ENCODE measurements at places on chromosomes 6 and 20.

- DNase-seq, result no peak
These were observed 70.1 kb downstream of the ISM1 start for GRCh38 chr20:13291157-13291556.

- no peak for DNase-seq
These were observed 327.0 kb downstream of the BMP2 start for GRCh38 chr20:7094438-7094997.

DNA sequence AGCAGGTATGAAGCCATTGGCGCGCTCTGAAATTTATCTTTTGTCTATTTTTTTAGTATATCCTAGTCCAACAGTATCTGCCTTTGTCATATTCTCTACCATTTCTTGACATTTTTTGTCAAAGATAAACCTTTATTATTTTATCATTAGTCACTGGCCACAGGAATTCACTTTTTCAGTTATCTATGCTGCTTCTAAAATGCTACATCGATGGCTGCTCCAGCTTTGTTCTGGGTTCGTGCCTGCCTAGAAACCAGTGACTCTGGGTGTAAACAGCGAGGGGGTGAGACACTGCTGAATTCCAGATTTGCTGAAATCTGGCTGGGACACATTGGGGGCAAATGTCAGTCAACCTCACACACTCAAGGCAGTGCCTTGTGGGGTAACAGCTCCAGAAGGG lies 193.4 kb downstream of the CDC5L start:
- DNase-seq, result no peak

DNA sequence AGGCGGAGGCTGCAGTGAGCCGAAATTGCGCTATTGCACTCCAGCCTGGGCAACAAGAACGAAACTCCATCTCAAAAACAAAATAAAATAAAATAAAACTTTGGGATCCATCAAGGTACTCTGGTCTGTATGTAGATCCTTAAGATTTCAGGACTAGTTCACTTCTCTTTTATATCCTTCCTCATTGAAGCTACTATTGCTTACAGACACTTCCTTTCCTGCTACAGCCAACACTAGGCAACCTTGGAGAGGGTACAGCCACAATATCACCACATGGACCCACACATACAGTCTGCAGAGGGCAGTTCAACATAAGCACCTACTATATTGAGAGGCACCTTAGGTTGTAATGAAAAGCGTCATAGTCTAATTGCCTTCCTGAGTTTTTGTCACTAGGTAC lies 113.3 kb downstream of the ATXN1 start:
- no peak for DNase-seq

DNA sequence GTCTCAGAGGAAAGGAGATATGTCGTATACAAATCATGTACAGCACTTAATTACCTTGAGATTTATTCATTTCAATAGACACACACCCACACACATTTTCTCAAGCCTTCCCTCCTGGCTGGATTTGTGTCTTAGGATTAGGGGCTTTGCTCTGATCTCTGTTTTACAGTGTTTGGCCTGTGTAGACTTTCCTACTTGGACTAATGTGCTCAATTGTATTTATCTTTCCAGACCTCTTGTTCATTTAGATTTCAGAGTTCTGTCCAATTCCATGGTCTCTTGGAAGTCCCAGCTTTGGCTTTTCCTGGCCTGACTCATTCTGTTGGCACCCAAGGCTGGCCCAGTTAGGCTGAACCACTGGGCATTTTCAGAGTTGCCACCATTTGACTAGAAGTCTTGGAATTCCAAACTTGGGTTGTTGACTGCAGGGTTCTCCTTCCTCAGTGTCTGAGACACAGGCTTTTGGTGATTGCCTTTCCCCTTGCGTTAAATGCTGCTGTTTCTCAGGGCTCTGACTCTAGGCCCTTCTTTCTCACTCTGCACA lies 8.9 kb upstream of the RFPL4B start:
- no peak for DNase-seq

- DNase-seq, result no peak
These were observed 440.1 kb upstream of the ADGRB3 start for GRCh38 chr6:68194846-68195478.

GRCh38 chr6:152364866-152365265 lies 272.3 kb downstream of the SYNE1 start:
- no peak for DNase-seq

GRCh38 chr20:51380401-51381385 lies 161.8 kb downstream of the NFATC2 start:
- no peak for DNase-seq

DNA sequence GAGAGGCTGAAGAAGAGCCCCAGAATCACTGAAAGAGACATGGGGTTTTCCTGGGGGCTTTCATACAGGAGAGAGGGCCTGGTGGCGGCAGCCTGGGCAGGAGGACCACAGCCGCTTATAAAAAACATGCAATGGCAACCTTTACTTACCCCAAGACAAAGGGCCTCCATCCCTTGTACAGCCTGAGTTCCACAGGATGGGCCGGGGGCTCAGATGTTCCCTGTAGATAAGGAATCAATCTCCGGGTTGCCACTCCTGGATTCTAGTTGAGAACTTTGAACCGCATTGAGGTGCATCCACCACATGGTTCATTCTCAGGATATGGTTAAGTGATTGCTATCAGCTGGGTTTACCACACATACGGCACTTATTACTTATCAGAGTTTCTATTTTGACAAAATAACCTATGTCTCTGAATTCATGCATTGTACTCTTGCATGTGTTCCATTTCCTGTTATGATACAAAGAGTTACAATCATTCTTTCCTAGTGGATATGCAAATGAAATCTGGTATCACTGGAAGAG lies 677.6 kb downstream of the KIF16B start:
- DNase-seq, result no peak

DNA sequence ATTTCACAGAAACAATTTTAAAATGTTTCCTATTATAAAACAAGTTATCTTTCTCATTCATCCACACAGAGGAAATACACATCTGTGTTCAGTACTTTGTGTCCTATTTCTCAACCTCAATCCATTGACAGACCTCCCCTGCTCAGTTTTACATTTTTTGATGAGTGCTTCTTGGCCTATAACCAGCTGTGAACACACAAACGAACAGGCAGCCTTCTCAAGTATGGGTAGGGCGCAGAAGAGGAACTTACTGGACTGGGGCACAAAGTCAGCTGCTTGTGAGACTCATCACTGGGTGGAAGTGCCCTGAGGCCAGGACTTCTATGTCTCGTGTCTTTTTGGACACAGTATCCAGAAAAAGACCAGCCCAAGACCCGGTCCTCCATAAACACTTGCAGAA lies 2.8 kb downstream of the RPS6KA2 start:
- no peak for DNase-seq

DNA sequence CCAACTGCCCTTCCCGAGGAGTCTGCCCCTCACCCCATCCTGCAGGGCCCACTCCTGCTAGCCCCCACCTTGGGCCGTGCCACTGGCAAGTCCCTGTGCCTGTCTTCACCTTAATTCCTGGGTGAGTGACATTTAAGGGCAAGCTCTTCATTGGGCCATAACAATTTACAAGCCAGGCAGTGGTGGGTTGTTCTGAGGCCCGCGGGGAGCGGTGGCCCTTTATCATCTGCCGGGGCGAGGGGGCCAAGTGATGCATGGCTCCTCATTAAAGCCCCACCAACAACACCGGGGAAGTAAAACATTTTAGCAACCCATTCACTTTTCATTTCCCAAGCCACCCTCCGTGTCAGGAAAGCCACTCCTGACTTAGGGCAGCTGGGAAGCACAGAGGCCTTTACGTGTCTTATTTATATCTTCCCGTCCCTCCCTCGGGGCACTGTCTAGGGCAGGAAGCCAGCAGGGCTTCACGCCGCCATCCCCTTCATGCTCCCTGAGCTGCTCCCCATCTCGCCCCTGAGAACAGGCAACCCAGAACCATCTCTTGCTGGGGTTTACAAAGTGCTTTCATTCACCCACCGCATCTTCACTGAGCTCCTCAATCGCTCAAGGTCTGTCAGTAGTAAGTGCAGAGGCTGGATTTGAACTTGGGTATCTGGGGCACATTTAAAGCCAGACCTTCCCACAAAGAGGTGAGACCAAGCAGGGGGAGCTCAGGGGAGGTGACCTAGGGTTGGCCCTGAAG lies 55.5 kb upstream of the CCDC167 start:
- DNase-seq, result no peak

DNA sequence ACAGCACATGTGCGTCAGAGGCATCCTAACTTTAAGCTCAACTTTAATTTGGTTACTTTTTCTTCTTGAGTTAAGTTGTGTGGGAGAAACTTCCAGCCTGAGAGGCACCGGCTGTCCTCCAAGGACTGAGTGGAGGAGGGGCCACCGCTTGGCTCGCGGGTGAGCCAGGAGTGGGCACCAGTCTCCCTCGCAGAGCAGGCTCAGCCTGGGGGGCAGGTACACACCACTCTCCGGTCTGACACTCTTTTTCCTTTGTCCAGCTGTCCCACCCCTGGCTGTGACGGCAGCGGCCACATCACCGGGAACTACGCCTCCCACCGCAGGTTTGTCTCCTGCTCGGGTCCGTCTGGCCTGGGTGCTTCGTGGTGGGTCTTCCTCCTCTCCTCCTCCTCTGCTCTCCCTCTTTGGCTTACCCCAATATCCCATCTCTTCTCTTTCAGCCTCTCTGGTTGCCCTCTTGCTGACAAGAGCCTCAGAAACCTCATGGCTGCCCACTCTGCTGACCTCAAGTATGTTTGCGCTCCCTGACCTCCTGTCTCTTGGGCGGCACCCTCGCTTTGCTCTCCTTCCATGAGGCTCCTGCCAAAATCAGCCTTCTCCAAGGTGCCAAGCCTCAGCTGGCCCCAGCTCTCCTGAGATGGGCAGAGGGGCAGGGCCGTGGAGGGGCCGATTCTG lies 32.6 kb upstream of the PCMTD2 start:
- DNase-seq, result no peak

DNA sequence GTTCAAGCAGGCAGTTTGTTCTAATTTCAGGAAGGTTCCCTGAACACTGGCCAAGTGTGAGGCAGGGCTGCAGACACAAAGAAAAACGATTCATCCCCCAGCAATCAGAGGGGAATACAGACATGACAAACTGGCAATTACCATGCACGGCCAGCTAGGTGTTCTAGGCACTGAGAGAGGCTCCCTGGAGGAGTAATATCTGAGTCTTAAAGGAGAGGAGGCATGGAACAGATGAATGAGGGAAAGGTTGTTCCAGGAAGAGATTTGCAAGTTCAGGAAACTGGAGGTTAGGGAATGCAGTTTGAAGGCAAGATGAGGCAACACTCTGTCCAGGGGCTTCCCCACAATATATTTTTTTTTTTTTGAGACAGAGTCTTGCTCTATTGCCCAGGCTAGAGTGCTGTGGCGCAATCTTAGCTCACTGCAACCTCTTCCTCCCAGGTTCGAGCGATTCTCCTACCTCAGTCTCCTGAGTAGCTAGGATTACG lies 11.1 kb downstream of the RRAGD start:
- DNase-seq, result no peak

DNA sequence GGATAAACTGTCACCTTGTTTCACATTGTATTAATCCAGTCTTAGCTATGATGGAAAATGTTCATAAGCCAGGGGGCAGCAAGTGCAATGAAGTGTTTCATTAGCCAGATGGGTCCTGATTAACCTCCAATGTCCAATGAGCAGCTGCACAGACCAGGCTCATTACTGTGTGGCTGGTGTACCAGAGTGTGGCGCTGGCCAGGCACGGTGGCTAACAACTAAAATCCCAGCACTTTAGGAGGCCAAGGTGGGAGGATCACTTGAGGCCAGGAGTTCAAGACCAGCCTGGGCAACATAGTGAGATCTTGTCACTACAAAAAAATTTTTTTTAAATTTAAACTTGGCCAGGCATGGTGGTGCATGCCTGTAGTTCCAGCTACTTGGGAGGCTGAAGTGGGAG lies 201.7 kb upstream of the FOXQ1 start:
- no peak for DNase-seq

DNA sequence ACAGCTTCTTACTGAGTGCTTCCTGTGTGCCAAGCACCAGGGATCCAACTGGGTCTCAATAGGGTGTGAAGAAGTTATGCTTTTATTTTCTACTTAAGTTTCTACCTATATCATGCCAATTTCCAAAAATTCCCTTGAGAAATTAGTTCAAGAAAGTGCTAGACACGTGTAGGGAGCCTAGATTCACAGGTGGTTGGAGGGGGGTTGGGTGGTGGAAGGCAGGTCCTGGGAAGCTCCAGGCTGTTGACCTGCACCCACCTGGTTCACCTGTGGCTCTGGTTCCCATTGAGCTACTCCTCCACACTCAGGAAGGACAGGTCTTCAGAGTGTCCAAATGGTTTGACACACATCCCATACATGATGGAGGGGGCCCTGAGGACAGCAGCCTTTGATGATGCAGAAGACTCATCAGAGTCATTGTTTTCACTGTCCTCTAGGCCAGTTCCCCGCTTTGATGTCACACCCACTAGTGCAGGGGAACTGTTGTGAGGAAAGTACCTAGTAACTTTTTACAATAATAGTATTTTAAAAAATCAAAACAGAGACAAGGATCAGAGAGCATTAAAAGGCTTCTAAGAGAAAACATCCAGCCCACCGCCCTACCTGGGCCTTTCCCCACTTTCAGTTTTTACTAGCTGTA lies 39.8 kb upstream of the MYL9 start:
- no peak for DNase-seq

DNA sequence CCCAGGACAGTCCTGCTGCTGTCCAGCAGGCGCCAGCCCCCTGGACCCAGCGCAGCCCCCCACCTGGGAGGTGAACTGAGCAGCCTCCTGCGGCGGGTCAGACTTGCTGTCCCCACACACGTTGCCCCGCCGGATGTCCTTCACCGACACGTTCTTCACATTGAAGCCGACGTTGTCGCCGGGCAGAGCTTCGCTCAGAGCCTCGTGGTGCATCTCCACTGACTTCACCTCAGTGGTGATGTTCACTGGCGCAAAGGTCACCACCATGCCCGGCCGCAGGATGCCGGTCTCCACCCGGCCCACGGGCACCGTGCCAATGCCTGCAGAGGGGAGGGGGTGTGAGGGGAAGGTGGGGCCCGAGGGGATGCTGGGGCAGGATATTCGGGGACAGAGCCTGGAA lies 8.5 kb downstream of the EEF1A2 start:
- DNase-seq, result no peak

DNA sequence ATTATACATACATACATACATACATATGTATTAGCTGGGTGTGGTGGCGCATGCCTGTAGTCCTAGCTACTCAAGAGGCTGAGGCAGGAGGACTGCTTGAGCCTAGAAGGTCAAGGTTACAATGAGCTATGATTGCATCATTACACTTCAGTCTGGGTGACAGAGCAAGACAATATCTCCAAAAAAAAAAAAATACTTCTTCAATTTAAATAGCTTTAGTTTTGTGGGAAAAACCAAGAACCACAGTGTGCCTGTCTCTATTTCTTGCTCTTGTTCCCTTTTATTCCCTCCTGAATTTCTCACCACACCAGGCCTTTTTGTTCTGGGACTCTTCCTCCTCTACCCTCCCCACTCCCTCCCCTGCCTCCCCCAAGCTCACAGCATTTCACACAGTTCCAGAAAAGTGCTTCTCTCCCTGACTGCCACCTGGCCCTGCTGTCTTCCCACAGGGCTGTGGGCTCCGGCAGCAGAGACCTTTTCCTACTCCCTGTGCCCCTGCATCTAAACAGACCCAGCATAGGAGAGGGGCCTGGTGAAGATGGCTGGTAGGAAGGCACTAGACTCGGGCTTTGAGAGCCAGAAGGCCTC lies 1.3 kb downstream of the C20orf203 start:
- DNase-seq, result no peak

- no peak for DNase-seq
These were observed 172.8 kb downstream of the CDKAL1 start for GRCh38 chr6:20706939-20707485.

GRCh38 chr6:16758163-16758975 lies 2.9 kb downstream of the ATXN1 start:
- DNase-seq, result no peak

- DNase-seq, result no peak
These were observed 292.6 kb downstream of the GMDS start for GRCh38 chr6:1952740-1953360.

GRCh38 chr6:79201983-79202382 lies 32.5 kb downstream of the HMGN3 start:
- DNase-seq, result no peak

Measured in activated CD4-positive, alpha-beta T cell treated with anti-CD3 and anti-CD28 coated beads for 24 hours (primary cell).